ENCODE measurements at places on chromosomes 7 and 10.

- no peak for DNase-seq
Measured at GRCh38 chr10:4407783-4408182, 418.2 kb upstream of the AKR1E2 start.

GRCh38 chr10:43041422-43042342 lies 35.2 kb upstream of the RET start:
- no peak for DNase-seq

DNA sequence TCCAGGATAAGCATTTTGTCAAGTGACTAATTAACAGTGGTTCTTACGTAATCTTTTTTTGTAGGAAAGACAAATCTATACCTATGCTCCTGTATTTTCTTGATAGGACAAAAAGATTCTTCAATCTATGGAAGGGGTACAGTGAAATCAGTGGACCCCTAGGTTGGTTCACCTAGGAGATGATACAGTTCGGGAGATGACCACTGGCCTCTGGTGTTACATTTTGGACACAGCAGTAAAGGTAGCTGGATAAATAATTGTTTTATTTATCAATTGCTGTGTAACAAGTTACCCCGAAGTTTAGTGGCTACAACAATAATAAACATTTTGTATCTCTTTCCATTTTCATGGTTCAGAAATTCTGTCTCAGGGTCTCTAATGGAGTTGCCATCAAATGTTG lies 288.2 kb upstream of the MAGI2 start:
- no peak for DNase-seq

DNA sequence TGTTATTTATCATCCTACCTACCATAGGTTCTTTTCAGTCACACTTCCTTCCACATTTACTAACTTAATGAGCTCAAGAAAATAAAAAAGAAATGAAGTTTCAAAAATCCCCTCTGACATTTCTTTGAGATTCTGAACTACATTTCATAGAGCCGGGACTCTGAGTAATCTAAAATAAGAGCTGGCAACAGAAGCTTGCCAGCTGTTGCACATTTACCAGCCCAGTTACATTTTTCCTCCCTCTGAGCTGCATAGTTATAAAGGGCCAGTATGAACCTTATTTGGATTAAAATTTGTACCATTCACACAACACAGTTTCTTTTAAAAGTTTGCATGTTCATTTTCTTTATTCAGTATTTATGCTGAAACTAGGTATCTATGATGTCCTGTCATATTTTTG lies 119.5 kb upstream of the CAV2 start:
- DNase-seq: no peak

DNA sequence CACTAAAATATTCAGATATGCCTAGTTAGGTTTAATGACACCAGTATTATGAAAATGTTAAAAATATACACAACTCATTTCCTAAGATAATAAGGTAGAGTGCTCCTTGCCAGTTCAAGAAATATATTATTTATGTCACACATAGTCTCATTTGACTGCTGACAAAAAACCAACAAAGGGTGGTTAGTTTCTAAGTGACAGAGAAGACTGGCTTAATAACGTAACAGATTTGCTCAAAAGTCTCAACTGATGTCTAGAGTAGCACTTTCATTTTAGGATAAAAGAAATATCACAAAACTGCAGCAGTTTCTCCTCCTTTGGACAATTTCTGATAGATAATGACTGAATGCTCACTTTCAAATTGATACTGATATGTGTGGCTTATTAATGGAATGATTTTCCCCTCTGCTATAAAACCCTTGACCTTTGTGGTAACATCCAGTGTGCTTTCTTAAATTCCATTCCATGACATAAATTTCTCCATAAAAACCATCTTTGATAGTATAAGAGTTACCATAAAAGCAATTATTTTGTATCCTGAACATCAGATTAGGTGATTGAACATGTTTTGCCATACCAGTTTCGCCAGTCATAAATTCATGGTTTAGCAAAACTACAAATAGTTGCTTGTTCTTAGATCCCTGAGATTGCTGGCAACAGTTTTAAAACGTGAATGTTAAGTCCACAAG lies 94.2 kb downstream of the NRBF2 start:
- no peak for DNase-seq

- no peak for DNase-seq
Measured at GRCh38 chr10:80582286-80582960, 44.7 kb downstream of the SH2D4B start.

- no peak for DNase-seq
Measured at GRCh38 chr10:126963354-126963753, 58.1 kb downstream of the DOCK1 start.

DNA sequence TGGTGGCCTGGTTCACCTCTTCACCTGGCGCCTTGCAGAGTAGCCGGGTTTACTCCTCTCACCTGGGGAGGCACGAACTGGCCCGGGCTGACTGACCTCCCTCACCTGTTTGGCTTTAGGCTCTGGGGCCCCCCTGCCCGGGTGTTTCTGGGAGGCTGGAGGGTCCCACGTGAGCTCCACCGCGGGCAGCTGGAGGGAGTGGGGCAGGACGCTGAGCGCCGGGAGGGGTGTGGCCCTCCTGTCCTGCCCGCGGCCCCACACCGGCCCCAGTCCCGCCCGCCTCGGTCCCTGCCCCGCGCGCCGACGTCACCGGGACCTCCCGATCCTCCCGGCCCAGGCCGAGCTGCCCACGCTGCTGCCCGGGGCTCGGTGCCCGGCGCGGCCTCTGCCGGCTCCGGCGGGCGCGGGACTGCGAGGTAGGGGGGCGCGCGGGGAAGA lies at the start of gene AMZ1:
Gene AMZ1 (plus strand): TSS at position 322 of the 438 bp plus-strand sequence. CDS start 12,250 bp downstream, outside the sequence.
- DNase-seq: no peak

DNA sequence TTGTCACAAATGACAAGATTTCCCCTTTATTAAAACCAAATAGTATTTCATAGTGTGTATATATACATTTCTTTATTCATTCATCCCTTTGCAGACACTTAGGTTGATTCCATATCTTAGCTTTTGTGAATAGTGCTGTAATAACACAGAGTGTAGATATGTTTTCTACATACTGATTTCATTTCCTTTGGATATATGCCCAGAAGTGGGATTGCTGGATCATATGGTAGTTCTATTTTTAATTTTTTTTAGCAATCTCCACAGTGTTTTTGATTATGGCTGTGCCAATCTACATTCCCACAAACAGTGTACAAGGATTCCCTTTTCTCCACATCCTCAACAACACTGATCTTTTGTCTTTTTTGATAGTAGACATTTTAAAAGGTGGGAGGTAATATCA lies 46.4 kb downstream of the CSTF2T start:
- DNase-seq: no peak

DNA sequence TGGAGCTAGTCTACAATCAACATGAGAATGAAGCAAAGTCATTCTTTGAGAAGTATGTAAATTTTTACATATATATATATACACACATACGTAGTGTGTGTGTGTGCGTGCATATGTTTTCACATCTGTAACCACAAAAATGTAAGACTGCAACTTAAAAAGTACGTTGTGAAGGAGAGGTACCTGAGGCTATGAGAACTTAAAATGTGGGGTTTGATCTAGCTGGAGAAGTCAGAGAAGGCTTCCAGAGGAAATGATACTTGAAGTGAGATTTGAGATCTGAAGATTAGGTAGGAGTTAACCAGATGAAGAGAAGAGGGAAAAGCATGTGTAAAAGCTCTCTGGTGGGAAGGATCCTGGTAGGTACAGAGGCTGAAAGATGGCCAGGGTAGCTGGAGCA lies 5.8 kb downstream of the TAF5 start:
- DNase-seq: no peak

DNA sequence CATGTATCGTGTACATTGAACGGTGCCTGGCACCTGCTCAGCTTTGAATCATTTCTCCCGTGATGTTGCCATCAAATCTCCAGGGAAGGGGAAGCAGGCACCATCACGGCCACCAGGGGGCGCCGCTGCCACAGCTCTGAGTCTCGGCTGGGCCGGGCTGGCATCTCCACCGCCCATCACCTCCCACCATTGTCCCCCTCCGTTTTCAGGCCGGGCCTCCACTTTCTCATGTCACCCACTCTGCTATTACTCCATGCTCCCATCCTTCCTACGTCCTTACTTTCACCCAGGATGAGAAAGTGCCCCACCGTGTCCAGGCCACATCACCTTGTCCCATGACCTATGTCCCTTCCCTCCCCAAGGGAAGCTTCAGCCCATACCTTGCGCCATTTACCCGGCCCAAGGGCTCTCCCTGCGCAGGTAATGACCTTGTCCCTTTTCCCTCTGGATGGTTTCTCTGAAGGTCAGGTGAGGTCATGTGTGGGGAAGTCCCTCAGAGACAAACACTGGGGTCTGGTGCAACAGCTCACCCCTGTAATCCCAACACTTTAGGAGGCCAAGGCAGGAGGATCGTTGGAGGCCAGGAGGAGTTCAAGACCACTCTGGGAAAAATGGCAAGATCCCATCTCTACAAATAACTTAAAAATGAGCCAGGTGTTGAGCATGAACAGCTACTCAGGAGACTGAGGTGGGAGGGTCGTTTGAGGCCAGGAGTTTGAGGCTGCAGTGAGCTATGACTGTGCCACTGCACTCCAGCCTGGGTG lies 31.8 kb upstream of the OCM2 start:
- peak; percentile 88 for DNase-seq

DNA sequence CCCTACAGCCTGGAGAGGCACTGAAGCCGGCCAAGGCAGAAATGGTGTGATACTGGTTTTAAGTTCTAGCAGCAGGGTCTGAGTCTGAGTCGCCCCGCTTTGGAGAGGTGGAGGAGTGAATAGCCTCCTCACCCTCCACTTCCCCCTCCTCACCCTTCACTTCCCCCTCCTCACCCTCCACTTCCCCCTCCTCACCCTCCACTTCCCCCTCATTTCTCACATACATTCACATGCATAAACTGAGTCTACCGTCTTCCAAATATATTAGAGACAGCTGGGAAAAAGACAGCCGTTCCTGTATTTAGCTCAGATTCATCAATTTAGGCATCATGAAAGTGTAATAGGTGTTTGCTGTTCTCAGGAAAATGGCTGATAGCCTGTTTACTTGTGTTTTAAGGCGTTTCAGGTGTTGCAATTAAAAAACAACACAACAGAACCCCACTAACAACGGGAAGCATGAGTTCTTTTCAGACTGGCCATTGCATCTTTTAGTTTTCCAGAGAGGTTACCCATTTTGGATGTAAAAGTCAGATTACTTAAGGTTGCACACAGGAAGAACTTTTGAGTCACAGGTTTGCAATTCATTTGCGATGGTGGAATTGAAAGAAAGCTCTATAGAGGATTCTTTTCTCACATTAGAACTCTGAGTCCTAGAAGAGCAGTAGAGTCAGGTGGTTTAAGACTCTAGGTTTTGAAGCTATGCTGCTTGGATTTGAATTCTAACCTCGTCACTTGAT lies 861 bp downstream of the NRBF2 start:
- DNase-seq: no peak

GRCh38 chr10:89085153-89085552 lies 94.6 kb downstream of the FAS start:
- DNase-seq: no peak

DNA sequence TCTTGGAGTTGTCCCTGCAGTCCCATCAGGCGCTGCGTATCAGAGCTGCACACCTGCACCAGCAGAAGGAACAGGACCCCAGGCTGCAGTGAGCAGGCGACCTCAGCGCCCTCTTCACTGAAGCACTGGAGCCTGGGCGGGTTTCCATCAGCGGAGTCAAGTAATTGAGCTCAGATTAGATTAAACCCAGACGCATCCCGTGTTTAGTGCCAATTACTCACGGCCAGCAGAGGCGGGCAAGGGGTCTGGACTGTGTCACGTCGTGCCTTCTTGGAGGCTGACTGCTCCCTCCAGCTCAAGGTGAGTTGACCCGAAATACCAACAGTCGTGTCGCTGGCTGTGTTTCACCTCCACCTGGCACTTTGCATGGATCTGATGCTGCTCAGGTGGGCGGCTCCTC lies 123.6 kb downstream of the CXCL12 start:
- no peak for DNase-seq

GRCh38 chr10:38038932-38039245 lies 28.4 kb downstream of the ZNF33A start:
- no peak for DNase-seq

DNA sequence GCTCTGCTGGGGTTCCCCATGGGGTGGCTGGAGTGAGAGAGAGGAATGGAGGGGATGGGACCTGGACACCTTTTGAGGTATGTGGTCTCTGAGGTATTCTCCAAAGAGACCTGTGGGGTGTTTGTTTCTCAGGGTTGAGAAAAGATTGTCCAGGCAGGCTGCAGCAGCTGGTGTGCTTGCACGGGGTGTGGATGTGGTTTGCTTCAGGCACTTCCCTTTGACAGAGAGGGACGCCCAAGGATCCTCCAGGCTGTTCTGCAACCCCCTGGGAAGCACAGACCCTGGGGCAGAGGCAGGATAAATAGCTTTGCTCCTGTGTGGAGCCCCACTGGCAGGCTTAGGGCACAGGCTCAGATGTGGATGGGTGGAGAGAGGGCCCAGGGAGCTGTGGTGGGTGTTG lies 115.1 kb upstream of the AGK start:
- DNase-seq: no peak

DNA sequence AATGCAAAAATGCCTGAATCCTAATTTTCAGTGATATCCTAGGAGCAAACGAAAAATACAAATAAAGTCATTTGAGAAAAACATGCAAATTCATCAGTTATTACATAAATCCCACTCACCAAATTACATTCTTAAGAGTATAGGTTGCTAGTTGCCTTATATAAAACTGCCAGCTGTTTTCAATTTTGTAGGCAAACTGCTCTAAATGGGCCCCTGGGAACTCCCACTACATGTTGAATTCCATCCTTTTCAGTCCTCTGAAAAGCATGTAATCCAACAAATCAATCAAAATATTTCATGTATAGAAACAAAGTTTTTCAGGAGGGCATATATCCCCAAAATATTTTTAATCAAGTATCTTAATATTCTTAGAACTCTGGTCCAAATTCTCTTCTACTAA lies 2.1 kb upstream of the JMJD1C start:
- DNase-seq: no peak

GRCh38 chr10:58065529-58065815 lies 202.2 kb downstream of the IPMK start:
- DNase-seq: no peak

GRCh38 chr10:89390476-89391225 lies 1.8 kb upstream of the IFIT1 start:
- DNase-seq: no peak

Data from activated T-cell treated with anti-CD3 and anti-CD28 coated beads, Interleukin-2, amount 50 U/mL, for 24 hours (primary cell).